ENCODE measurements at places on chromosomes 2 and 18. TPM values are rescaled to one million over a fixed set of nuclear protein-coding genes. Genes with fewer than 3 reads are reported as not detected.

PLEKHH2 gene
- total RNA-seq, result 0.14 TPM

PARD3B gene
- total RNA-seq, result 13.3 TPM

IDH1 gene
- total RNA-seq, result 137 TPM

CLEC4F gene
- 0.34 TPM for total RNA-seq

TSHZ1 gene
- 15.0 TPM for total RNA-seq

CRACDL gene
- total RNA-seq, result 3.3 TPM

FAM237A gene
- not detected for total RNA-seq

TMEM185B gene
- 33.7 TPM for total RNA-seq

GALNT13 gene
- total RNA-seq, result under 0.01 TPM

TMEM163 gene
- total RNA-seq, result 0.09 TPM

BMP10 gene
- not detected for total RNA-seq

MARCHF4 gene
- total RNA-seq, result 1.5 TPM

DUSP2 gene
- 0.98 TPM for total RNA-seq

GPR45 gene
- not detected for total RNA-seq

IL1F10 gene
- total RNA-seq, result not detected

EGR4 gene
- total RNA-seq, result not detected

KHK gene
- 4.8 TPM for total RNA-seq

REG3G gene
- total RNA-seq, result not detected

CCDC85A gene
- total RNA-seq, result 21.4 TPM

TMEM17 gene
- 0.51 TPM for total RNA-seq

UGT1A10 gene
- not detected for total RNA-seq

REL gene
- 21.8 TPM for total RNA-seq

TRABD2A gene
- total RNA-seq, result 1.4 TPM

GALNT3 gene
- 0.34 TPM for total RNA-seq

ZEB2 gene
- total RNA-seq, result 8.4 TPM

OR6B2 gene
- total RNA-seq, result not detected

FMNL2 gene
- 60.6 TPM for total RNA-seq

R3HDM1 gene
- total RNA-seq, result 7.3 TPM

TUBB8B gene
- total RNA-seq, result 0.14 TPM

RTP5 gene
- total RNA-seq, result not detected

MAPK4 gene
- not detected for total RNA-seq

MTERF4 gene
- total RNA-seq, result 43.2 TPM

USP40 gene
- 21.3 TPM for total RNA-seq

FN1 gene
- total RNA-seq, result 353 TPM

NEU2 gene
- total RNA-seq, result not detected

CRYGD gene
- not detected for total RNA-seq

KCNG2 gene
- total RNA-seq, result 0.51 TPM

UCN gene
- total RNA-seq, result 0.37 TPM

CD8B2 gene
- total RNA-seq, result not detected

FAP gene
- 1.8 TPM for total RNA-seq

INHA gene
- not detected for total RNA-seq

CFC1 gene
- not detected for total RNA-seq

IL18R1 gene
- total RNA-seq, result 1.4 TPM

OTOS gene
- not detected for total RNA-seq

COL4A4 gene
- 0.05 TPM for total RNA-seq

COL3A1 gene
- 10.9 TPM for total RNA-seq

CWC22 gene
- total RNA-seq, result 24.0 TPM

WIPF1 gene
- 14.1 TPM for total RNA-seq

CYP26B1 gene
- total RNA-seq, result 0.60 TPM

POTEF gene
- total RNA-seq, result 0.34 TPM

TMEM200C gene
- total RNA-seq, result not detected
